T-helper 1 cell (primary cell): ENCODE measurements at places on chromosomes 2 and 18.

DNA sequence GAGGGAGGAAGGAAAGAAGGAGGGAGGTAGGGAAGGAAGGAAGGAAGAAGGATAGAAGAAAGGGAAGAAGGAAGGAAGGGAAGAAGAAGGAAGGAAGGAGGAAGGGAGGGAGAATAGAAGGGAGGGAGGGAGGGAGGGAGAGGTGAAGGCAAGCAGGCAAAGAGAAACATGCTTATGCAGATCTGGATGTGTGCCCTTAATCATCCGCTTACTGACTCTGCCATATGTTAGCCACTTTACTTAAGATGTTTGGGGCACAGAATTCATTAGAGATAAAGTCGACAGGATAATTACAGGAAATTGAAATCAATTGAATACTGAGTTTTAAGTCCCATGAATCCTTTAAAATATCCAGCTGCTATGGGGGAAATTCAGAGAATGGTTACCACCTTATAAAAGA is 334.2 kb downstream of the GRB14 start:
- DNase-seq = no peak

DNA sequence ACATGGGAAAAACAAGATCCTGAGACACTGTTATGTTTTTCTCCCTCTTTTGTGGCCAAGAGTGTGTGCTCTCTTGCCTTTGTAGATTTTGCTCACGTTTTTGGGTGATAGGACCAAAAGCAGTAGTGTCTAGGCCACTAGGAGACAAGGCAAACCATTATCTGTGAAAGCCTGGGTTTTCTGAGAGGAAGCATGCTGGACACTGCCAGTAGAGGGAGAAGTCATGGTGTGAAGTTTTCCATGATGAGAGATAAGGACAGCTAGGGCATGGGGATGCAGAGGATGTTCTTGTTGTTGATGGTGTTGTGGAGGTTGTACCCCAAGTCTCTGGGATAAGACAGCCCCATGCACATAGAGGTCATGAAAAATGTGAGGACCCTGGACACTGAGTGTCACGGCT is 285.3 kb downstream of the SOX11 start:
- no peak for DNase-seq

- no peak for DNase-seq
Observed at GRCh38 chr2:128594651-128594910, 275.9 kb upstream of the HS6ST1 start.

DNA sequence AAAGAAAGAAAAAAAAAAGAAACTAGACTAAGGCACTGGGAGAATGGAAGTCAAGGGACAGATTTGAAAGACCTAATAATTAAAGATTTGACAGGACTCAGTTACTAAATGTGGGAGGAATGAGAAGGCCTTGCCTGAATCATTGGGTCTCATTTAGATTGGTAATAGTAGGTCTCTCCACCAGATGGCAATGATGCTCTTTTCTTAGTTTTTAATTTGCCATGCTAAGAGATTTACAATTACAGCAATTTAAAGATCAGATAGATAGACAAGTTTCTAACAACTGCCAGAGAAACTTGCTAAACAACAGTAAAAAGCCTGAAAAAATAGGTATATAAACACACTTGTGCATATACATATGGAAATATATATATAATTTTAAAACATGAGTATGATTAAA is 153.0 kb downstream of the TMEM247 start:
- DNase-seq = no peak

DNA sequence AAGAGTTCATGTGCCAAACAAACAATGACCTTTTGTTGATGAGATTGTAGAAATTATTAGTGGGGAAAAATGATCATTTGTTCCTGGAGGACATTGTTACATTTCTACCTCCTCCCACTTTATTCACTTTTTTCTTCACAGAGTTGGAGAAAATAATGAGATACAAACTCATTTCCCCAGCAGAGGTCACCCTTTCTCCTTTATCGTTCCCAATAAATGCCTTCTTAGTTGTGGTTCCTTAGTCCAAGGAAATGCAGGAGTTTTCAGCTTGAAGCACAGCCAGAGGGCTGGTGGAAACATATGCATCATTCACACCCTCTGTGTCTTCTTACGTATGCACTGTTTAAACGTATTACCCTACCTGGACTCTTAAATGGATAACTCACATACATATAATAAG is 108.8 kb downstream of the SLC4A3 start:
- DNase-seq = no peak

GRCh38 chr2:45224321-45224992 is 215.2 kb upstream of the SIX2 start:
- DNase-seq = no peak

GRCh38 chr18:23825978-23826405 is 136.7 kb downstream of the LAMA3 start:
- no peak for DNase-seq

DNA sequence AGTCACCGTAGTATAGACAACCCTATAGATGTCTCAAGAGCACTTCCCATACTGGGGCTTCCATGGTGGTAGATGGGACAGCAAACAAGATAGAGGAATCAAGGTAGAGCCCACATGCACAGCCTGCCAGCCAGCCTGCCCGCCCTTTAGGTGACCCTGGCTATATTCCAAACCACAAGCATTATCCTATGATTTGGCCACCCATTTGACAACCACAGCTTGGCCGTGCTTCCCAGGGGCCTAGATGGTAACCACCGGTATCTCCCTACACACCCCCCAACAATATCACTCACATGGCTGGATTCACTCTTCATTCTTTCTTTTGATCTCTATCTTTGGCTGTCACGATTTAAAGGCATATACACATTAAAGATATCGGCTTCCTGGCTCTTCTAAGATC is 85.3 kb downstream of the CDK15 start:
- no peak for DNase-seq

- no peak for DNase-seq
Observed at GRCh38 chr2:195477248-195477995, 179.6 kb upstream of the SLC39A10 start.

GRCh38 chr2:26122630-26123029 is 50.3 kb upstream of the GAREM2 start:
- DNase-seq = no peak

DNA sequence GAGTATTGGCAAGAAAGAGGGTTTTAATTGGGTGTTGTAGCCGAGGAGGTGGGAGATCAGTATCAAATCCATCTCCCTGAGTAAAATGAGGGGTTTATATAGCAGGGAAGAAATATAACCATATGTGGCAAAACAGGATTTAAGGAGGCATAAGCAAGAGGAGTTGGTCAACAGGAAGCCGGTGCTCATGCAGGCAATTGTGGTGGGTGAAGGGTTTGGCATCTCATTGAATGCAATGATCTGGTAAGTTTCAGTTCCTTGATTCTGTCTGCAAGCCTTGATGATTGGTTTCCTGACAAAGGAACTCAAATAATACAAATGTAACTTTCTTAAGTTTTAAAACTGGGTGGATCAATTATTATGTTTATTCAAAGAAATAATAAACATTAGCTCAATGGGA is 564.4 kb upstream of the LINC00305 start:
- no peak for DNase-seq

DNA sequence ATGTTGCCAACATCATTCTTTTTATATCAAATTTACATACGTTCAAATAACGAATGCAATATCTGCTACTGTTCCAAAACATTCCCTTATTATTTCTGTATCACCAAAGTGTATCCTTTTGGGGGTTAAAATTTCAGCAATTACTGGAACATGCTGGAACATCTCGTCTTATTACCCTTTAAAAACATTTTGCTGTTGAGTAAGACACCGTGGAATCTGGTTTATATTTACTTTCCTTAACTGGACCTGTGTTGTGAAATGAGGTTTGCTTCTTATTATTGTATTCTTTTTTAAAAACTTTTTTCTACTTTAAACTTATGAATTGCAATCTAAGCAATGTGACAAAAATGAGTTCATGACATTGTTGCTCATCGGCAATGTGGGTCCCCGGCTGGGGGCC is 87.4 kb upstream of the PTPRM start:
- DNase-seq = no peak

- DNase-seq = peak; percentile 87
Observed at GRCh38 chr2:55133467-55134315, 83.4 kb upstream of the RTN4 start.

- no peak for DNase-seq
Observed at GRCh38 chr2:108320326-108320922, 31.7 kb downstream of the SULT1C2 start.

DNA sequence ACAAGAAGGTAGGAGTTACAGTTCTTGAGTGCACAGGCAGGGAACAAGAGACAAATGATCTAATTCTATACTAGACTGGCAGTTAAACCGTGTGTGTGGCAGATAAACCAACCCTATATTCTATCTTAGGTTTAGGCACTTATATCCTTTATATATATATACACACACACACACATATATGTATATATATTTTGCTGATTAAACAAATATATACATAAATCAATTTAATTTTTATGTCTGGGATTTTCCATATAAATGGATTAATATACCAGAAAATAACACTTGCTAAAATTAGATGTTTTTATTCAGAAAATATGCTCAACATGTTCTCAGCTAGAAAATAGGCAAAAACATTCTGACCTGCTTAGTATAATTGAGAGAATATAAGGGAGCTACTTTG is 887.9 kb upstream of the KLHL29 start:
- no peak for DNase-seq

- DNase-seq = no peak
Observed at GRCh38 chr2:10489842-10490555, 41.9 kb upstream of the ODC1 start.

GRCh38 chr2:208386541-208386940 is 20.1 kb upstream of the PTH2R start:
- no peak for DNase-seq

DNA sequence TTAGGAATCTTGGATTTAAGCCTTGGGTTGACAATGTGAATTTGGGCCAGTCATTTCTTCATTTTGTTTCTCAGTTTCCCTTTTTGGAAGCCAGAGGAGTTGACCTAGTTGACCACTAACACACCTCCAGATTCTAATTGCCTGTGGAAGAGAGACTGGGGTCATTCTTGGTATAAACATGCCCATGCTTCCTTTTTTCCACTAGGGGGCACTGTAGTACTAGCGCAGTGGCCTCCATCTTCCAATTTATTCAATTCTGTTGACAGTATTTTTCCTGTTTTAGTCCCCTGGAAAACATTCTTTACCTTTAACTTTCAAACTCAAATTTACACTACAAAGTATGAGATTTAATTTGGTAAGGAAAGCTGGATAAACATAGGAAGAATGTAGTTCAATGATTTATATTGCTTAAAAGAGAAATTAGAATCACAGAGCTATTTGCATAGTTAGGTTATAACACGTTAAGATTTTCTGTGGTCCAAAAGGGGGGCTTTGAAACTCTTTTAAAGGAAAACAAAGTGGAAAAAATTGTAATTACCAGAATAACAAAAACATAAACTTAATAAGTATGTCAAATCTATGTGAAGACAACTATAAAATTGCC is 57.5 kb upstream of the AGPS start:
- no peak for DNase-seq

DNA sequence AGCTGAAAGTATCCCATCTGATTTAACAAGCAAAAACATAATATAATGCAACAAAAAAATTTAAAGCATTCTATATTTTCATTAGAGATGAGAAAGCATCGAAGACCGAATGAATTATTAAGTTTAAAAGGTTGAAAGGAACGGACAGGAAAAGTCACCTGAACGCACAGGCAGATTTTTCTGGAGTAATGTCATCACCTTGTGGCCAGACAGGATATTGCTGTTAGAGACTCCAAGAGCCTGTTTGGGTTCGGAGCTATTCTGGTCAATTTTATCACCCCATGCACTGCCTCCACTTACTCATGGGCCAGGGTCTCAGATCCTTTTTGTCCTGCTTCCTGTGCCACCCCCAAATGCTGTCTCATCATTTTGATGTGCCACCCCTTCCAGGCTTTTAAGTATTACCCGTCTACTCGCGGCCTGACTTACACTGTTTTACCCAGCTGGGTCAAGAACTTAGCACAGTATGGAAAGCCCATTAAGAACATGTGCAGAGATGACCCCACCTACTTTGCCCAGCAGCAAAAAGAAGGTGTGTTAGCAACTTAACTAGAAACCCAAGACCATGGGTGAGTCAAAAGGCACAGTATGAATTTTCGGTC is 27.3 kb downstream of the GKN2 start:
- peak; percentile 38 for DNase-seq

DNA sequence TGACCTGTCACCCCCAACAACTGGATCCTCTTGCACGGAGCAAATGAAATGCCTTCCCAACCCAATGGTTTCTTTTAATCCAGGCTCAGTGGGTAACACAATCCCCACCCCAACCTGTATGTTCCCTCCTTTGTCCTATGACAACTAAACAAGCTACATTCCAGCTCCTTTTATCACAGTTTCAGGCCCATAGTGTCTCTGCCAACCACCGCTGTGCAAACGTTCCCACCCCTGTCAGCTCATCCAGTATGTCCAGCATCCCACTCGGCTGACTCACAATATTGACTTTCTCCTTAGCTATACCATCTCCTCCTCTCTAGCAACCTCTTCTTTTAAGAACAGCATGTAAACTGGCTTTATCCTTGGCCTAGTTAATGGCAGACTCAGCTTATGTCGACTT is 117.9 kb upstream of the PPP1CB start:
- DNase-seq = no peak

GRCh38 chr18:69239849-69240674 is 160.6 kb upstream of the DOK6 start:
- DNase-seq = no peak

DNA sequence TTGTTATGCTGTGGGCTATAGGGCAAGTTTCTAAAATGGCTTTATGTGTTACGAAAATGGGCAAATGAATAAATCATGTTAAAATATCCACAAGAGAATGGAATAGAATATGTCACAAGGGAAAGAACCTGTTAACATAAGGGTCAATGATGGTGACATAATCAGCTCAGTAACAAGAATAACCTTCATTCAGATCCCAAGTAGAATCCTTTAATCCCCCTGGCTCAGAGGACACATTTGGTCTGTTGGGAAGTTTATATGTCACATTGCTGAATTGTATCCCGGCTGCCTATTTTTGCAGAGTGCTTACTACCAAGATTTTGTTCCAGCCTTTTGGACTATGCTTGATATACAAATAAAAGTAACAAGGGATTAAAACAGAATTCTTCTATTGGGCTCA is 13.1 kb upstream of the LGALSL start:
- no peak for DNase-seq
